Placental pericyte (primary cell): ENCODE measurements at places on chromosomes 12 and 14. TPM values are rescaled to one million over a fixed set of nuclear protein-coding genes. Genes with fewer than 3 reads are reported as not detected.

FAIM2 gene
- 0.29 and 6.6 TPM in 2 replicates for total RNA-seq

SLC17A8 gene
- total RNA-seq = not detected in 2 replicates

YAF2 gene
- total RNA-seq = 12.3 and 19.2 TPM in 2 replicates

ZC2HC1C gene
- 0.22 and 2.3 TPM in 2 replicates for total RNA-seq

SERPINA6 gene
- total RNA-seq = not detected in 2 replicates

CLEC14A gene
- under 0.01 and 0.29 TPM in 2 replicates for total RNA-seq

CLSTN3 gene
- total RNA-seq = 6.4 and 12.9 TPM in 2 replicates

STAC3 gene
- 0.43 and 0.66 TPM in 2 replicates for total RNA-seq
